ENCODE measurements at places on chromosomes 4 and X.

DNA sequence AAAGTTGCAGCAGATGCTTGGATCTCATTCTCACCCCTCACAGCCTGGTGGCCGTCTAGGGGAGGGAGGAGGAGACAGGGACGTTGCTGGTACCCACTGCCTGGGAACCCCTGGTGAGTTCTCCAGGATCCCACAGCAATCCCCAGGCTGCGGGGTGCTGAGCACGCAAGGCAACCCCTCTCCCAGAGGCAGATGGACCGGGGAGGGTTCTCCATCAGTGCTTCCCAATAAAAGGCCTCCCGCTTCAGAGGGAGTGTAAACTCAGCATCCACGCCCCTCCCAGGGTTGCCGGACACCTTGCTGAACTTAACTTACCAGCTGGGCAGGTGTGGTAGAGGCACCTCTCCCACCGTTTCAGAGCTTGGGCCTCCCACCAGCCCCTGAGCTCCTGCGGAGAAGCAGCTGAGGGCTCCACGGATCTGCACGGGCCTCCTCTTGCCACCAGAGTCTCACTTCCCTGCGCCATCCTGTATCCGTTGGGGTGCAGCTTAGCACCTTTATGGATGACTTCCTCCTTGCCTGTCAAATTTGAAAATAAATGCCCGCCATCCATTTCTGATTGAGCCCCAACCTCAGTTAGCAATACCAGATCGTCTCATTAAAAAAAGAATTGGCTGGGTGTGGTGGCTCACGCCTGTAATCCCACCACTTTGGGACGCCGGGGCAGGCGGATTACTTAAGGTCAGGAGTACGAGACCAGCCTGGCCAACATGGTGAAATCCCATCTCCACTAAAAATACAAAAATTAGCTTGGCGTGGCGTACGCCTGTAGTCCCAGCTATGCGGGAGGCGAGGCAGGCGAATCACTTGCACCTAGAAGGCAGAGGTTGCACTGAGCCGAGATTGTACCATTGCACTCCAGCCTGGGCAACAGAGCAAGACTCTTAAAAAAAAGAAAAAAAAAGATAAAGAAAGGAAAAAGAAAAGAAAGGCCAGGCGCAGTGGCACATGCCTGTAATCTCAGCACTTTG is 14.8 kb upstream of the TBC1D14 start:
- DNase-seq, result no peak

- no peak for DNase-seq
Measured at GRCh38 chr4:25297528-25298242, 14.9 kb upstream of the ZCCHC4 start.

DNA sequence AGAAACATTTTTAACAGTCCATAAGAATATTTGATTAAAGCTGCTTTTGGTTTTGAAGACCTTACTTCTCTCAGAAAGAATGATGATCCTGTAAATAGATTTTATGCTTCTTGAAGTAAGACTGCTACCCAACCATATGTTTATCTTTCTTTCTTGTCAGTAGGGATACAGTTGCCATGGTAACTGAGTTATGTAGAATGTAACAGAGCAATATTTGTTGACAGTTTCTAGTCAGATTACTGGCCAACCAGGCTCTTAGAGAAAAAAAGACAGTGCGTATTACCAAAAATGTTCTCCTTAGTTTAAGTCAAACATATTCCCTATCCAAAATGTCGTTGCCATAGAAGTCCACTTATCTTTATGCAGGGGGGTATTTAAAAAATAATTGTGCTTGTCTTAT is 456.8 kb downstream of the PRR32 start:
- no peak for DNase-seq

GRCh38 chr4:174047363-174047762 is 236.1 kb downstream of the FBXO8 start:
- no peak for DNase-seq

GRCh38 chrX:136586386-136586785 is 54.4 kb downstream of the VGLL1 start:
- DNase-seq, result peak; percentile 68

GRCh38 chrX:97322401-97322800 is 438.7 kb downstream of the RPA4 start:
- no peak for DNase-seq

GRCh38 chr4:87056881-87057280 is 122.1 kb downstream of the AFF1 start:
- DNase-seq, result no peak

- no peak for DNase-seq
Measured at GRCh38 chrX:124232523-124233201, 99.8 kb upstream of the TEX13D start.

DNA sequence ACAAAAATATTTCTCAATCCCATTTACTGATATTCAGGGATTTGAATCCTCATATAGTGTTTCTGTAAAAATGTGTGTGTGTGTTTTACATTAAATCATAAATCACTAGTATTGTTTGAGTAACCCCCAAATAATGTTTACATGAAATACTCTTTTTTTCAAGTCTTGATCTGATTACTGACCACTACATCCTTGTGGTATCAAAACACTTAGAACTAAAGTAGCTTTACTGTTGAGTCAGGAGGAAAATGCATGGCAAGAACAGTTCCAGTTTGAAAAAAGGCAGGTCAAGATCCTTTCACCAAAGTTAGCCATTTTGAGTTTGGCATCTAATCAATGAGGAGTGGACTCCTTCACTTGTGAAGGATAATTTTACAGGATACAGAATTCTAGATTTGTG is 3.6 kb upstream of the WDR19 start:
- no peak for DNase-seq

DNA sequence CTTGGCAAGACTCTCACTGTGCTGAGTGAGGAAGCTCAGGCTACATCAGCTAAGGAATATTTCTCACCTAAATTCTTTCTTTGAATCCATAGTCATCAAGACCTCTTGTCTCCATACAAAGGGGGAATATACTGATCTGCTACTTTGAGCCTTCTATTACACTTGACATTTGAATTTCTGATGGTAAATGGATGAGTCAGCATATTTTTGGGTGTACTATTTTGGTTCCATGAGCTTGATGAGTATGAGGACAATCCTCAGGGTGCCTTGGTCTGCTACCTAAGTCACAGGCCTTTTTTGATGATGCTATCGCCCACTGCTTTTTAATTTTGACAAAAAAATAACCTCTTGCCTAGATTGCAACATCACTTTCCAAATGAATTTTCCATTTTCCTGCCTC is 415.7 kb downstream of the PPP1R2C start:
- DNase-seq, result no peak

GRCh38 chr4:183394166-183394951 is 50.1 kb upstream of the CDKN2AIP start:
- DNase-seq, result no peak

DNA sequence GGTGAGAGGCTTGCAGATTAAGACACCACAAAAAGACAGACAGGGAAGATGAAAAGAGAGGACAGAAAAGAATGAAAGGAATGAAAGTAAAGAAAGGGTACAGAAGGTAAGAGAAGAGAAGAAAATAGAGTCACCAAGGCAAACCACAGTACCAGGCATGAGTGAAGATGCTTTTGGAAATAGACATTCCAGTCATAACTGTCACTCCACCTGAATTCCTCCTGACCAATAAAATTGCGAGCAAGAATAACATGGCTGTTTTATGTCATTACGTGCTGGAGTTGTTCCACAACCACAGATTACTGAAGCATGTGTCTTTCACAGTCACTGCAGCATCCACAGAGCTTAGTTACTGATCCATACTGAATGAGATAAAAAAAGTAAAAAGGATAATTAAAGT is 864.9 kb upstream of the SLIT2 start:
- no peak for DNase-seq

DNA sequence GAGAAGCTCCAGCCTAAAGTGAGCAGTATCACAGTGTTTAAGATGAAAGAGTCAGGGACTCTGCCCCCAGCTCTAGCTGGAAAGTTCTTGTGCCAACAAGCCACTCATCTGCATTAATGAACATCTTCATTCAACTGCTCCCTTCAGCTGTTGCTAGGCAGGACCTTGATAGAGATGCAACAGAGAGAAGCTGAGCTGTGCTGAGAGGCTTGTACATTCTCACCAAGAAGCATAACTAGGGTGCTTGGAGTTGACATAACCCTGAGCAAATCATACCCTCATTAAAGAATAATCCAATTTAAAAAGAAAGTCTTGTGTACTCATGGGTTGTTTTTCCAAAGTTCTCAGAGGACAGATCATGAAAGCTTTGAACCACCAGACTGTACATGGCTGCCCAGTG is 63.2 kb downstream of the ATXN3L start:
- DNase-seq, result no peak

DNA sequence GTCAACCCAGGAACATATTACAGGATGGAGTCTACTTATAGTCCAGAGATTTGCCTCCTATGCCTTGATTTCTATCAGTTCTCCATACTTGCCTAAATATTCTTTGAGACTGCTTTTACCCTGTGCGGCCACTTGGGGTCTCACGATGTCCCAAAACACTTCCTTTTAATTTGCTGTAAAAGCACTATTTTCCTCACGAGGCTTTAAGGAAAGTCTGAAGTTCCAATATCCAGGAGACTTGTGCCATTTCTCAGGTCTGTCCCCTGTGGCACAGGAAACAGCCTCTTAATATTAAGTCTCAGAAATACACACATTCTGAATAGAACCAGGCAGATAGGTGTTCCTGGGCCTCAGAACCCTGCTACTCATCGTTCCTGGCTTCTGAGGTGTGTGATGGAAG is 142.9 kb downstream of the TMEM164 start:
- DNase-seq, result peak; percentile 20

DNA sequence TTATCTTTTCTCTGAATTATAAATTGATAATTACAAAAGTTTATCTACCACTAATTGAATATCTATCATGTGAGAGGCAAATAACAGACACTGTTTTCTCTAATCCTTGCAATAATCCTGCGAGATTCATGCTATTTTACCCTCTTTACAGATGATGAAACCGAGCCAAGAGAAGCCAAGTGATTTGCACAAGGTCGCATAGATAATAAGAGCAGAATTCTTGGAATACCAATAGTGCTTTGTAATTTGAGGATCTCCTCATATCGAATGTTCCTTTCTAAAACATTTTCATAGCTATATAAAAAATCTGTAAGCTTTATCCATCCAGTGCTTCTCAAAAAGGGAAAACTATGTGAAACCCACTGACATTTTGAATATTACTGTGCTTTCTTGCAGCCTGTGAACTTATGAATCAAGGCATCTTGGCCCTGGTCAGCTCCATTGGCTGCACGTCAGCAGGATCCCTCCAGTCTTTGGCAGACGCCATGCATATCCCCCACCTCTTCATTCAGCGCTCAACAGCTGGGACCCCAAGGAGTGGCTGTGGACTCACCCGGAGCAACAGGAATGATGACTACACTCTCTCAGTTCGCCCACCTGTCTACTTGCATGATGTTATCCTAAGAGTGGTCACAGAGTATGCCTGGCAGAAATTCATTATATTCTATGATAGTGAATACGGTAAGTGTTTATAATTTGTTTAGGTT is 743.8 kb upstream of the ATOH1 start:
- no peak for DNase-seq

DNA sequence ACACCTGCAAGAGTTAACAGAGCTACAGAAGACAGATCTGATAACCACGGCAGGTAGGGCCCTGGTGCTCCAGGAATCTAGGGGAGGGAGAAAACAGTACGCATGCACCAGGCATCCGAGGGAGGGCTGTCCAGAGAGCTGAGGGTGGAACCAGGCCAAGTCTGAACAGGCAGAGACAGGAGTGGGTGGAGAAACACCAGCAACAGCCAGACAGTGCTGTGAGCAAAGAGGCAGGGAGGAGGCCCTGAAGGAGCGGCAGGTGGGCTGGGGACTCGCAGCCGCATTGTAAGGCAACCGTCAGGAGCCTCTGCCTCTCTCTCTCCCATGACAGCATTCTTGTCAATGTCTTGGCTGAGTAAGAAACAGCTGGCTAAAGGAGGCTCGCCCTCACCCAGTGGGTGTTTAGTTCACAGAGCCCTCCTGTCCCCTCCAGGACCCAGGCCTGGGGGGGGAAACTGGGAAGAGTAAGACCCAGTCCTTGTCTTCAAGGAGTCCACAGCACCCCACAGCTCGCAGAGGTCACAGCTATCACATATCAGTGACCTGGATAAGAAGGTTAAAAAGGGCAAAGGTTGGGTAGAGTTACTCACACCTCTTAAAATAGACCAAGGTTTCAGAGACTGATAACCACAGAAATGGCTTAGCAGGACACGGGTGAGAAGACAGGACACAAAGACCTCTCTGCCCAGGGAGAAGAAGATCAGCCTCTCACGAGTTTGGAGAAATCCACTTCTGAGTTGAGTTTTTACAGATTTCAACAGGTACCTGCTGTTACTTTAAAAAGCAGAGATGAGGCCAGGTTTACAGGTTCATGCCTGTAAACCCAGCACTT is 10.5 kb downstream of the ACSL1 start:
- DNase-seq, result no peak

DNA sequence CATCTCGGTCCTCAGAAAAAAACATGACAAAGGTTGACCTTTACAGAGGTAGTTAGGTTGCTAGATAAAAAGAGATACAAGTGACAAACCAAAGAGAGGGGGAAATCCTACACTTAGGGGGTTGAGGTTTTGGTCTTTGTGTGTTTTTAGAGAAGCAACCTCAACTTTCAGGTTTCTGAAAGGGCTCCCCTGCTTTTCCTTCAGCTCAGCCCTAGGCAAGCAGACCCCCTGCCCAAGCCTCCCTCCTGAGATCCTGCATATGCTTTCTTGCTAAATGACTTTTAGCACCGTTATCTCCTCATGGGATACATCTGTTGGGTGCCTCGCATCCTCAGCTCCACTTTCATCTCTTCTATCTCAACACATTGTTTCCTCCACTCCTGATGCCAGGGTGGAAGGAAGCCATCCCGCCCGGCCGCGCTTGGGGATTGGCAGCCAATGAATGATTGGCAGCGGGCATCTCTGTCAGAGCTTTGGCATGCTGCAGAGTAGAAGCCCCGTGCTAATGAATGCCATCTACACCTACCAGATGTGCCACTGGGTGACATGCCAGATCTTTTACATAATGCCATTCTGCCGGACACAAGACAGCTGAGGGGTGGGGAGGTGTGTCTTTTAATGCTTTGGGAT is 15.0 kb upstream of the PRDM8 start:
- peak; percentile 64 for DNase-seq

Measured in CD4-positive, alpha-beta T cell treated with Interleukin-4 for 1 hour (primary cell).